ENCODE measurements at places on chromosomes 1 and 21. TPM values are rescaled to one million over a fixed set of nuclear protein-coding genes. Genes with fewer than 3 reads are reported as not detected.

The APCS gene
- not detected for total RNA-seq

The LYPD8 gene
- not detected for total RNA-seq

The ERICH3 gene
- total RNA-seq, result not detected

The S100A12 gene
- total RNA-seq, result not detected

The TLR5 gene
- total RNA-seq, result 0.61 TPM

The HFM1 gene
- not detected for total RNA-seq

The F5 gene
- total RNA-seq, result 9.1 TPM

The TTLL7 gene
- total RNA-seq, result 4.0 TPM

The TSSK3 gene
- total RNA-seq, result 1.7 TPM

The GPR153 gene
- total RNA-seq, result 0.57 TPM

The SPRR2A gene
- total RNA-seq, result not detected

The C1orf226 gene
- not detected for total RNA-seq

The LCE1B gene
- total RNA-seq, result not detected

The SPRR2F gene
- not detected for total RNA-seq

The ACTN2 gene
- not detected for total RNA-seq

The GBP2 gene
- total RNA-seq, result 131 TPM

The CA14 gene
- not detected for total RNA-seq

The OR2G6 gene
- total RNA-seq, result not detected

The EPHA10 gene
- not detected for total RNA-seq

The ESRRG gene
- total RNA-seq, result not detected

All from T-helper 2 cell treated with Interferon-gamma antibody and Interleukin-4, amounts not matched to agents 100 ng/mL and 5 ng/mL, for 36 hours (primary cell).